Stimulated activated CD4-positive, alpha-beta T cell treated with anti-CD3 and anti-CD28 coated beads, Interleukin-1b, Interleukin-23, amount 100 ng/mL, for 1 hour (primary cell): ENCODE measurements at places on chromosomes 5 and 9.

GRCh38 chr9:5817862-5818261 lies 15.1 kb downstream of the ERMP1 start:
- DNase-seq, result no peak

DNA sequence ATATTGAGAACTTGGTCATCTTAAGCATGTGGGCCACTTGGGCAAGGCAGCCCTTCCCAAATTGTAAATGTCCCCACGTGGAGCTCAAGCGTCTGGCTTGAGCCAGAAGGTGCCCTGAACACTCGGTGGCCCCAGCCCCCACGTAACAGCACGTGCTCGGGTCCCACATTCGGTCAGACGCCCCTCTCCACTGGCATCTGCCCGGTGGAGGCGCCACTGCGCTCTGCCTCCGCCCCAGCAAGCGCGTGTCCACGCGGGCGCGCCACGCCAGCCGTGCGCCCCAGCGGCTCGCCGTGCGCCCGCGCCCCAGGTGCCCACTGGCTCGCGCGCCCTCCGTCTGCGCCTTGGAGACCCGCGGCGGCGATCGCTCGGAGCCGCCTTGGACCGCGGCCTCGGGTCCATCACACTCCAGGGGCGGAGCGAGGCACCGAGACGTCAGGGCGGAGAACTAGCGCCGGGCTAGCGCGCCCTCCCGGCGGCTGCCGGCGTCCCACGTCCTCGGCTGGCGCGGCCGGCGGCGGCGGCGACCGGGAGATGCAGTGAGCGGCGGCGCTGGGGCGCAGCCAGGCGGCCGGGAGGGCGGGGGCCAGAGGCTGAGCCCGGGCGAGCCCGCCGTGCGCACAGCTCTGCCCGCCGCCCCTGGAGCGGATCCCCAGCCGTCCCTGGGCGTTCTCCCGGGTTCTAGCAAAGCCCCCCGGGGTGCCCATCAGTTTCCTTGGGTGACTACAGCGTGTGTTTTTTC lies at the start of gene PALM2AKAP2:
Gene PALM2AKAP2, plus strand, starts transcription at position 488 of the 742 bp plus-strand sequence. CDS start 291 bp downstream, outside the sequence.
- DNase-seq, result no peak

DNA sequence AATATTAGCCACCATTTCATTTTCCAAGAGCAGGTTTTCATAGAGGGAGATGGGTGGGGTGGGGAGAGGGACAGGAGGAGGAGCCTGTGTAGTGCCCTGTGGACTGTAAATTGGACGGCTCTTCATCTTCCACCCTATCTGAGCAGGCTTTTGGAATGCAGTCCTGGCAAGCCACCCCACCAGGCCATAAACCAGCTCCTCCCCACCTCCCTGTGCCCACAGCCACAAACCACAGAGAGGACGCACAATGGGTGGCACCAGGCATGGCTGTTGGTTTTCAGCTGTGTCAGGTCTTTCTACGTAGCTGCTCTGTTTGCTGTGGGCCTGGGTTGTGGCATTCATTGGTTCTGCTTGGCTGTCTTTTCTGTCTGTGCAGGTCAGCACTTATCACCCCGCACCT lies 58.0 kb downstream of the PLAC8L1 start:
- no peak for DNase-seq

GRCh38 chr9:128712451-128713410 lies 10.4 kb downstream of the PKN3 start:
- no peak for DNase-seq

DNA sequence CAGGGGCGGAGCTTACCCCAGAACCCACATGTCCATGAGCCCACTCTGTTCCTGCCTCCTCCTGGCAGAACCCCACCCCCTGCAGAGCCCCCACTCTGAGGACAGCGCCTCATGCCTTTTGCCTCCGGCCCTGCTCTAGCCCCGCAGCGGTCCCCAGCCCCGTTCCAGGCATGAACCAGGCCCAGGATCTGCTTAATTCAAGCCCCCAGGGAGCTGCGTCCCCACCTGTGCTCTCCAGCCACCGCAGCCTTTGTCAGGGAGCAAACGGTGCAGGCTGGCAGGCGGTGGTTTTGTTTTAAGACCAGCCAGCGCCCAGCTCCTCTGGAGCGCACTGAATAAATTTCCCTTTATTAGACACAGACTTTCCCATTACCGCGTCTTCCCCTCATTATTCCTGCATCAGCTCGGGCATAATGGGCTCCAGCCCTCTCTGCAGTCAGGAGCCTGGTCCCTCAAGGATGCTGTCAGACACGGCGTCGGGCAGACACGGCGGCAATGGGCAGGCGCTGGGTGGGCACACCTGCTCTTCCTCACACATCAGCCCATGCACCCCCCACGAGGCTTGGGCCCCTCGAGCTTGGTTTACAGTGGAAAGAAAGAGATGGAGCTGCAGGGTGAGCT lies 137.6 kb downstream of the OLFM1 start:
- DNase-seq, result no peak

GRCh38 chr9:1198085-1198484 lies 147.9 kb downstream of the DMRT2 start:
- no peak for DNase-seq

DNA sequence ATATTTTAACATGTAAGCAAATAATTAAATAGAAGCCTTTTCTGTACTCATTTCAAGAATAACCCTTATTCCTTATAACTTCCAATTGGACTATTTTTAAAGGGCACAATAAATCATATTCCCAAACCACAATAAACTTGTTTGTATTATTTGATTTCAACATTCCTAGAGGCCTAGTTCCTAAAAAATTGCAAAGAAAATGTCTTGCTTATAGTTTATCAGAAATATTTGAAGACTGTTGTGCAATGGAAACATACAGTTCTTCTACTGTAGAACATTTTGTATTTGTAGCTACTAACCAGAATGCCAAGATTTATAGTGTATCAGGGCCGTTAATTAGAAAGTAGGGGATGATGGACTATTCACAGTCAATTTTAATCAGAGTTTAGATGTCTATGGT lies 1037.0 kb upstream of the CDH18 start:
- no peak for DNase-seq

GRCh38 chr5:118778941-118779340 lies 209.4 kb downstream of the DTWD2 start:
- DNase-seq, result no peak

DNA sequence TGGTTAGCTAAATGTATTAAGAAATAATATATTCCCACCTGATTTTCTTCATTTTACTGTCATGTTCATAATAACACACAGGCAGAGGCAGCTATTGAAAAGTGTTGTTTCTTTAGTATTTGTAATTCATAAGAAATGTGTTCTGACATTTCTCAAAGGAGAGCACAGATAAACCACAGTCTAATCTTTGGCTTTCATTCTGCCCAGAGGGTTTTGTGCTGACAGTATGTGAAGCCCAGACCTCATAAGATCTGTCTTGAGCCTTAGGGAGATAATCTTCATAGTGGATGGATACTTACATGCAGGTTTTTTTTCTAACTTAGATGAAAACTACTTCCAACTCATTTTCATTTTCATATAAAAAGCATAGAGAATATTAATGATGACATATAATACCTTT lies 206.1 kb downstream of the CHSY3 start:
- DNase-seq, result no peak

DNA sequence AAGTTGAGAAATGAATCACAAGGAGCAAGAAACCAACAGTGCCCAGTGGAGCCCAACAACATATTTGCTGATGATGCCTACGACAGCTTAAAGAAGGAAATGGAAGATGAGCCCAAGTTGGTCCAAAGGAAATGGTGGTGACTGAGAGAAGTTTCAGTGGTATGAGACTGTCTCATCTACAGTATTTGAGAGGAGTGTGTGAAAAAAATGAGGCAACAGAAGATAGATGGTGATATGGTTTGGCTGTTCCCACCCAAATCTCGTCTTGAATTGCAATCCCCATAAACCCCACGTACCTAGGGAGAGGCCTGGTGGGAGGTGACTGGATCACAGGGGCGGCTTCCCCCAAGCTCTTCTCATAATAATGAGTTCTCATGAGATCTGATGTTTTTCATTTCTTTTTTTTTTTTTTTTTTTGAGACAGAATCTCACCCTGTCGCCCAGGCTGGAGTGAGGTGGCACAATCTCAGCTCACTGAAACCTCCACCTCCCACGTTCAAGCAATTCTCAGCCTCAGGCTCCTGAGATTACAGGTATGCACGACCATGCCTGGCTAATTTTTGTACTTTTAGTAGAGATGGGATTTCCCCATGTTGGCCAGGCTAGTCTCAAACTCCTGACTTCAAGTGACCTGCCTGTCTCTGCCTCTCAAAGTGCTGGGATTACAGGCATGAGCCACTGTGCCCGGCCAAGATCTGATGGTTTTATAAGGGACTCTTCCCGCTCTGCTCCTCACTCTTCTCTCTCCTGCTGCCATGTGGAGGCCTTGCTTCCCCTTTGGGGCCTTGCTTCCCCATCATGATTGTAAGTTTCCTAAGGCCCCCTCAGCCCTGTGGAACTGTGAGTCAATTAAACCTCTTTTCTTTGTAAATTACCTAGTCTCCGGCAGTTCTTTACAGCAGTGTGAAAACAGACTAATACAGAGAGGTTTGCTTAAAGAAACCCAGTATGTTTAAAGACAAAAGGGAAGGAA lies 30.2 kb downstream of the EFCAB9 start:
- peak; percentile 14 for DNase-seq

GRCh38 chr9:71144495-71144894 lies 23.1 kb upstream of the TRPM3 start:
- DNase-seq, result no peak

- no peak for DNase-seq
These were observed 12.6 kb upstream of the SPARC start for GRCh38 chr5:151699071-151699901.

DNA sequence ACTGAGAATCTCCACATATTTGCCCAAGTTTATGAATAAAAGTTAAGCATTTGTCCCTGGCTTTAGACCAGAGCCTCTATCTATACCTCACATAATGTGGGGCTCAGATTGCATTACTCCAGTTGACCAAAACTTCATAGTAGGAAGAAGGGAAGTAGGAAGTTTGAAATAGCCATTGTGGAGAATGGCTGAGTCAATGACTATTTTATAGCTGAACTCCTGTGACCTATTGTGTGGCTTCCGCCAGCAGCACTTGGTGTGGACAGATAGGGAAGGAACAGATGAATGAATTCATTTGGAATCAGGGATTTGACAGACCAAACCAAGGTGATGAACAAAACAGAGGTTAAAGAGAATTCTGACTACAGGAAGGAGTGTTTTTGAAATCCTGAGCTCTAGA lies 92.9 kb upstream of the LPAR1 start:
- DNase-seq, result no peak

- DNase-seq, result no peak
These were observed 825 bp upstream of the TOR4A start for GRCh38 chr9:137276473-137277328.

DNA sequence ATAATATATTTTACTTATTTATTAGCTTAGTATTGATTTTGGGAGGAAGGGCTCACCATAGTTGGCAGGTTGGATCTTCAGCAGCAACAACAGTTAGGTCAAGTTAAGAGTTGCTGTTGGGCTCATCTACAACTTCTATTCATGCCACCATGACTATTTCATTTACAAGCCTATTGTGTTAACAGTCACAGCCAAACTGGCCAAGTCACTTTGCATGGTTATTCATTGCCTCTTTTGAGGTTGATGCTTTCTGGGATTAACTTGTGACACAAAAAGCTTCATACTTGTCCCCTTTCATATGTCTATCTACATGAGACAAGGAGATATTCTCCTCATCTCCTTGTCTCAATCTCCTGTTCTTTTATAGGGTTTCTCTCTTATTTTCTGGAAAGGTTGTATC lies 98.3 kb downstream of the WDR70 start:
- no peak for DNase-seq

- DNase-seq, result no peak
These were observed 35.2 kb downstream of the PIK3R1 start for GRCh38 chr5:68250661-68251298.

DNA sequence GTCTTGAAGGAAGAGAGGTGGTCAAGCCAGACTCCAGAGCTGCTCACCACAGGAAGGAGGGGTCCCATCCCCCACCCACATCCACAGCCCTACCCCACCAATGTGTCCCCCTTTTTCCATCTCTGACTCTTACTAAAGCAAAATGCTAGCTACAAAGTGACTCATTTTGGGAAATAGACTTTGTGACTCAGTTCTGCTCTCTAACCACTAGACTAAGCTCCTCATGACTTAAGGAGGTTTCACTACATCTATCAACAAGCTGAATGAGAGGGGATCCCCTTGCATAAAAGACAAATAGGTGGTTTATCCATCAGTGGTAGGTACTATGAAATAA lies 35.1 kb upstream of the ADRB2 start:
- no peak for DNase-seq

DNA sequence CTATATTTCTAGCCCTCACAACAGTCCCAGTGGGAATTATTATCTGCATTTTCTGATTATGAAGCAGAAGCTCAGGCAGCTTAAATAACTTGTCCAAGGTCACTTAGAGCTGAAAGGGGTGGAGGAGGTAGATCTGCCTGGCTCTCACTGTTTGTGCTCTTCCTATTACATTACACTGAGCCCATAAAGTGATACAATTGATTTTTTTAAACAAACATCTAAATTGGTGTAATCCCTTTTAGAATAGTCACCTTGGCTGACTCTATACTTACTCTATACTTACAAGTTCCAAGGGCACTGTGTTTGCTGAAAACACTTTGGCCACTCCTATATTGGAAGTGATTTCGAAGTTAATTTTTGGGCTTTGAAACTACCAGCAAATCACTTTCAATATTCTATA lies 144.7 kb downstream of the APBA1 start:
- DNase-seq, result no peak
